Stimulated activated CD8-positive, alpha-beta memory T cell treated with anti-CD3 and anti-CD28 coated beads, Interleukin-4, amount 100 ng/mL, for 1 hour (primary cell): ENCODE measurements at places on chromosomes 11 and 22.

- DNase-seq, result no peak
Measured at GRCh38 chr11:26715133-26715532, 6.7 kb downstream of the SLC5A12 start.

- DNase-seq, result no peak
Measured at GRCh38 chr22:22936915-22937656, 49.5 kb downstream of the IGLL5 start.

- no peak for DNase-seq
Measured at GRCh38 chr22:49294656-49295464, 532.8 kb downstream of the BRD1 start.

- DNase-seq, result no peak
Measured at GRCh38 chr22:49400136-49400940, 427.3 kb downstream of the BRD1 start.

DNA sequence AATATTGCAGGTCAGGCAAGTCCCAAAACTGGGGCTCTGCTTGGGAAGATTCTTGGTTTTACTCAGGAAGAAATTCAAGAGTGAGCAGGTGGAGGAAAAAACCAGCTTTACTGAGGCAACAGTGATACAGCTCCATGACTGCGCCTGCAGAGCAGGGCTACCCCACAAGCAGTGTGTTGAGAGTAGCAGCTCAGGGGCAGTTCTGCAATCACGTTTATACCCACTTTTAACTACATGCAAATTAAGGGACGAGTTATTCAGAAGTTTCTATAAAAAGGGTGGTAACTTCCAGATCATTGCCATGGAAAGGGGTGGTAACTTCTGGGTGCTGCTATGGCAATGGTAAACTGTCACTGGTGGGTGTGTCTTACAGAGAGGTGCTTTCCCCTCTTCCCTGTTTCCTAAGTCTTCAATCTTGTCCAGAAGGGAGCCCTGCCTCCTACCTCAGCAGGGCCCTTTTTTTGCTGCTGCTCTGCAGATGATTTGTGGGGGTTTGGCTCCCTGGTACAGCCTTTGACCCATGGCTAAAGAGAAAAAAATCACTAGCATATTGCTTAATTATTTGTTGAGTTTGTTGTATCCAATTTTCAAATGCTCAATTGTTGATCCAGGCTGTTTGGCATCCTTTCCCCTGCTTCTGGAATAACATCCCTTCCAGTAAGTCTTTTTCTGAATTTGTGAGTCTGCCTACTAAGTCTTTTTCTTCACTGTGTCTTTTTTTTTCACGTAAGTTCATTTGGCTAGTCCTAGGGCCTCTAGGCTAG lies 30.0 kb upstream of the ME3 start:
- DNase-seq, result no peak

GRCh38 chr11:18776324-18776723 lies 15.3 kb downstream of the PTPN5 start:
- DNase-seq, result no peak

DNA sequence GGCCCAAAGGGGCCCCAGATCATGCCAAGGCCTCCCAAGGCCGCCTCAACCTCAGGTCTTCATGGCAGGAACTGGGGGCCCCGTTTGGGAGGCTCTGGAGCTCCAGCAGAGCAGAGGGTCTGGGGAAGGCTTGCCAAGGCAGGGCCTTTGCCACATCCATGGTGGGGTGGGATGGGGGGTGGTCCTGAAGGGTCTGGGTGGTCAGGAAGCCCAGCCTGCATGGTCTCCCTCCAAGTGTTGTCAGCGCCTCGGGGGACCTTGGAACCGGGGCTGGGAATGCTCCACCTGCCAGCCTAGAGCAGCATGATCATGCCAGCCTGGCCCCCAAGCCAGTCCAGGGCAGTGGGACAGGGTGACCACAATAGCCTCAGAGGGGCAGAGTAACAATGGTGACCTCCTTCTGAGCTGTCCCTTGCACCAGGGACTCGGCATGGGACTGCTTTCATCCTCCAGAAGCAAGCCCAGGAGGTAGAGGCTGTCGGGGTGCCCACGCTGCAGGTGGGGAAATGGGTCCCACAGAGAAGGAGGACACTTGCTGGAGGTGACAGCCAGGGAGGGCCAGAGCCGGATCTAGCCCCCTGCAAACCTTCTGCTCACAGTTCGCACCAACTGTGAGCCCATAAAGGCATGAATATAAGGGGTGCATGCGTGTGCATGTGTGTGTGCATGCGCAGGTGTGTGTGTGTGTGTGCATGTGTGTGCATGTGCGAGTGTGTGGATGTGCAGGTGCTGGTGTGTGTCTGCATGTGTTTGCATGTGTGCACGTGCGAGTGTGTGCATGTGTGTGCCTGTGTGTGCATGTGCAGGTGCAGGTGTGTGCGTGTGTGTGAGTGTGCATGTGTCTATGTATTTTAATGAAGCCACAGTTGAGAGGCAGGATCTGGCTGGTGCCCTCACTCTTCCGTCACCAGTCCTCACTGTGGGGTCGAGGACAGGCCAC lies 63.8 kb downstream of the MYEOV start:
- no peak for DNase-seq

DNA sequence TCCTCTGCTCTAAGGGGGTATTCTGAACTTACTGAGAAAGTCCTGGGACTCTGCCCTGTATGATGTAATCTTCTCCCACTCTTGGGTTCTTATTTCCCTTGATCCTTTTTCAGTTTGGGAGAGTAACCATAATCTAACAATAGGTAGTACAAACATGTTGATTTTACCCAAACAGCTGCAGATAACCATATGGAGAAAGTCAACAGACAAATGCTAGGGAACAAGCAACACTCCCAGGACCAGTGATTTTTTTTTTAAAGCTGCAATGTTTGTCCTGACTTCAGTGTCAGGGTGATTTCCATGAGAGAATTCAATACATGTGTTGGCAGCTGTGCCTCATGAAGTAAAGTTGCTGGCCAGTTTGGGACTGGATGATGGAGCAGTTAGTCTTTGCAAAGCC lies 156.5 kb downstream of the FCHSD2 start:
- DNase-seq, result no peak

DNA sequence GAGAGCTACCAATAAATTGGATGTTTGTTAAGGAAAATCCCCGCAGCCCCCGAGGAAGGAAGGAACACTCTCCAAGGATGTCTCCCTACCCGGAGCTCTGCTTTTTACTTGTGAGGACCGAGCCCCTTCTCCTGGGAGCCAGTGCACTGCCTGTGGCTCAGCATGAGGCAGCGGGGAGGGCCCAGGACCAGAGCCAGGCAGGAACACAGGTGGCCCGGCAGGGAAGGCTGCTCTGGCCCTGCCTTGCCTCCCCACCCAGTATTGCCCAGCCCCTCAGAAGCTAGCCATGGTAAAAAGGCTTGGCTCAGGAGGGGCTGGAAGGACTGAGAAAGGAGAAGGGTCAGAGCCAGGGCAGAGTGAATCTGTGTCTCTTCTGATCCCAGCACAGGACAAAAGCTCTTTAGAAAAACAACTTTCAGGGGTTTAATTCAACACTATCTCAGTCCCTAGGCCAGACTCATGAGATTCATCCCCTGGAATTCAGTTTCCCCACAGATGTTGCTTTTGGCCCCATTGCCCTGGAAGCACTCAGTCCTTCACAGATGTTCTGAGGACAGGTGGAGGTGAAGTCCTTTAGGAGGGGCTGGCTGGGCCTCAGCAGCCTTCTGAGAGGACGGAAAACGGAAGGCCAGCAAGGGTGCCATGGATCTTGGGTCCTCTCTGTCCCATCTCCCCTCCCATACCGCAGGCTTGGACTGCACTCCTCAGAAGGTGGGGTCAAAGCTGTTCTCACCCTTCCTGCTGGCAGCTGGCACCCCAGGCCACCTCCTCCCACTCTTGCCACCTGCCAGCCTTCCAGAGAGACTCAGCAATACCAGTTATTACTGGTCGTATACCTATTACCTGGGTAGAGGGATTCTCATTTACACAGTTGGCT lies 318.9 kb downstream of the NTM start:
- DNase-seq, result no peak

DNA sequence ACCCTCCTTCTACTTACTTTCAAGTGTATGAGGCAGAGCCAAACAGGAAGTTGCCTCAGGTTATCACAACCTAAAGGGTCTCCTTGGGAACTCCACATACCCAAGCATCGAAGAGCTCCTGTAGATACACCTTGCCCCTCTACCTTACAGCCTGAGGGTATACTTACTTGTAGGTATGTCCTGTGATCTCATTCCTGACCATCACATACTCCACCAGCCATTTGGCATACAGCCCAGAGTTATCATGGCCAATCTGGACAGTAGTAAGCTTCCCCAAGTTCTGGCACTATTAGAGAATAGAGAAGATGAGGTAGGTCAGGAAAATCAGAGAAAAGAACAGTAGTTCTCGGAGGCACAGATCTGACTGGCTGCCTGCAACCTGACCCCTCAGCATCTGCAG lies 53.4 kb upstream of the SCUBE2 start:
- DNase-seq, result no peak

GRCh38 chr11:64124147-64124546 lies 41.8 kb downstream of the MACROD1 start:
- no peak for DNase-seq

DNA sequence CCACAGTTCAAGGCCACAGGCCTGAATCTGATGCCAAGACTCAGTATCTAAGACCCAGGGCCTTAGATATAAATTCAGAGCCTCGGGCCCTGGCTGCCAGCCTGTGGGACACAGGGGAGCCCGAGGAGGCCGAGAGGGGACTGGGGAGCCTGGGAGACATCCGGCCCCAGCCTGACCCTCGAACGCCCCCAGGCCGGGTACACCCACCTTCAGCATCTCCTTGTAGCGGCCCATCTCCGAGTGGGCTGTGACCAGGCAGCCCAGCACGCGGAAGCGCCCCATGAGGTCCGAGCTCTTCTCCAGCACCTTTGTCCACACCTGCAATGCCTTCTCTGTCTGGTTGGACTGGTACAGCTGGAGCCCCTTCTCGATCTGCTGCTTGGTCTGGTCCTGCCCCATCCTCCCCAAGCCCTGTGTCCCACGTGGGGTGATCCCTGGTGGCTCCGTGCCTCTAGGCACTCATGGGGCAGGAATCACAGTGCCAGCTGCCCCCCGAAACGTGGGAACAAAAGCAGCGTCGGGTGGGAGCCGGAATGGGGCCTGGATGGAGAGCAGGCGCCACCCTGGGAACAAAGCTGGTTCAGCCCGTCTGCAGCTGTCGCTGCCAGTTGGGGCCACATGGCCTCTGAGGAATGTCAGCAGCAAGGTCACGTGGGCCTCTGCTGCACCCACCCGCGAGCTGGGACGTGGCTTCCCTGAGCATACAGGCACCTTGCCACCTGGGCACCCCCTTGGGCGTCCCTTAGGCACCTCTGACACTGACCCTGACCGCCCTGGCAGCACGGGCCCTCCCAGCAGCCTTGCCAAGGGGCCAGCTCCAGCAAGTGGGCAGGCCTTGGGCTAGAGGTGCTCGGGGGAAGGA lies at the start of gene RAPSN:
Gene RAPSN (minus strand): TSS at position 571 of the 862 bp plus-strand sequence. CDS start 172 bp downstream, at position 399.
- DNase-seq, result no peak

DNA sequence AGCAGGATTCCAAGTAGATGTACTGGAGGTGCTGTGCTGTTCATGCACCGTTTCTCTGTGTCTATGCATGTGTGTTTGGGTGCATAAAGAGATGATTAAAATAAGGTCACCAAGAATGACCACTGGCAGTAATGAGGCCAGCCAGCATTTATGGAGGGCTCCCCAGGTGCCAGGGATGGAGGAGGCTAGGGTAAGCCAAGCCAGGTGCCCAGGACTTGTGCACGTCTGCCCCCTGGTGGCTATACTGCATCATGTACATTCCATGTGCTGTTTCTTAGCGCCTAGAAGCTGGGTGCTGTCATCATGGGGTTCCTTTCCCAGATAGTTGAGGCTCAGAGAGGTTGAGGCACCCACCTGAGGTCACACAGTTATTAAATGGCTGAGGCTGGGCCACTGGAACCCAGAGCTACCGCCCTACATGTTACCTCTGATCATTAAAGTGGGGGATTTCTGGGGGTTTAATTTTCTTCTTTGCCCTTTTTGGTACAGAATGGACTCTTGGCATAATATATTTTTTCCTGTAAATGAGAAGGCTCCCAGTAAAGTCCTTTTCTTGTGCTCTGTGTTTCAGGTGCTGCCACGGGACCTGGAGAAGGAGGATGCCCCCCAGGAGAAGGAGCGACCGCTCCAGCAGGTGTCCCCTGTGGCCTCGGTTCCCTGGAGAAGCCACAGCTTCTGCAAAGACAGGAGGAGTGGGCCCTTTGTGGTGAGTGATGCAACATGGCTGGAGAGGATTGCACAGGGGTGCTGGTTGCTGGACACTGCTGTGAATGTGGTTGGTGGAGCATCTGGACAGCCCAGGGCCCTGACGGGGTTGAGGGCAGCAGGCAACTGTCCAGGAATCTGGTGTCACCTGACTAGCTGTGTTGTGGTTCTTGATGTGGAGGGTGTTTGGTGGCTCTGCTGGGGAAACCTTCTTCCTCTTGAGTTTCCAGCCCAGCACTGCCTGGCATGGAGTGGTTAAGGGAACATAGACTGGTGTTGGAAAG lies 96.4 kb downstream of the KIAA1671 start:
- peak; percentile 43 for DNase-seq

- no peak for DNase-seq
Measured at GRCh38 chr22:50313600-50313999, 6.2 kb upstream of the PLXNB2 start.

GRCh38 chr11:117256573-117256972 lies 24.1 kb downstream of the RNF214 start:
- DNase-seq, result no peak

GRCh38 chr11:76259299-76259908 lies 53.1 kb upstream of the WNT11 start:
- no peak for DNase-seq

DNA sequence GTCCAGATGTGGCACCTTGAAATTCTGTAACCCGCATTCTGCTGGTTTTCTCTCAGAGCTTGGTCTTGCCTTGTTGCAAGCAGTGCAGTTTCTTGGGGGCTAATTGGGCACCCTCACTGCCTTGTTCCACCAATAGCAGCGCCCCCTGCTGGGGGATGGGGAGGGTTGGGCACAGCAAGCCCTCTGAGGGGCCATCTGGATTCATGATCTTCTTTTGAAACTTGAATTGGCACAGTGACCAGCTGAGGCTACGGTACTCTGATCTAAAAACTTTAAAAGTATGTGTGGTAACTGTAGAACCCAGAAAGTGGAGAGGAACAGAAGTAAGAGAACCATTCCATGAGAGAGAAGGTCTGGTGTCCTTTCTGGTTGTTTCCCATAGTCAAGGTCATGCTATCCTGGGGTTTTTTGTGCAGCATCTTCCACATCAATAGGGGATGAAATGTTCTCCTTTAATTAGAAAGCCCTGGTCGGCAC lies 64.2 kb downstream of the MED15 start:
- DNase-seq, result no peak

DNA sequence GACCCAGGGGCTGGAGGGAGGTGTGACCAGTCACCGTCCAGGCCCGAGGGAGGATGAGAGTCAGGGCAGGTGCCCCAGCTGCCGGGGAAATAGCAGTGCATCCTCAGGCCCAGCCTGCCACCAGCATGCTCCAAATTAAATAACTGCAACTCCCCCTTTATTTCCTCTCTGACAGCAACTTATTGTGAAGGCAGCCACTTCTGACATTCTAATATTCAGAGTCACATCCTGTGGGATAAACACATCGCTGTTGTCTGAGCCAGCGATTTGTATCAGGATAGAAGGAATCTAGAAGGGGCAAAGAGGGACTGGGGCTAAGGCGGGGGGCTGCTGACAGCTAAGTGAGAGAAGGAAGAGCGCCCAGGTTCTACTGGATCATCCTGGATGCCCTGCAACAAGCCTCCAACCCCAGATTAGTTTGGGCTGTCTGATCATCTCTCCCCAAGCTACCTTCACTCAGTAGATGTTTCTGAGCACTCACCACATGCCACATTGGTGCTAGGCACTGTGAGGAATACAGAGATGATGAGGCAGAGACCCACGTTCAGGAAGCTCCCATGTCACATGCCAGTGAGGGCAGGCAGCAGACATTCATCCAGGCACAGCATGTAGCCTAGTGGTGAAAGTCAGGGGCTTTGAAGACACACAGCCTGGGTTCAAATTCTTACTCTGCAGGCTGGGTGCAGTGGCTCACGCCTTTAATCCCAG lies 214.1 kb downstream of the BUD13 start:
- DNase-seq, result no peak
